ENCODE measurements at places on chromosomes 1 and 21.

GRCh38 chr21:38787461-38788274 lies 18.1 kb upstream of the ETS2 start:
- DNase-seq: no peak

- DNase-seq: no peak
Observed at GRCh38 chr1:47778280-47778679, 218.9 kb downstream of the TRABD2B start.

DNA sequence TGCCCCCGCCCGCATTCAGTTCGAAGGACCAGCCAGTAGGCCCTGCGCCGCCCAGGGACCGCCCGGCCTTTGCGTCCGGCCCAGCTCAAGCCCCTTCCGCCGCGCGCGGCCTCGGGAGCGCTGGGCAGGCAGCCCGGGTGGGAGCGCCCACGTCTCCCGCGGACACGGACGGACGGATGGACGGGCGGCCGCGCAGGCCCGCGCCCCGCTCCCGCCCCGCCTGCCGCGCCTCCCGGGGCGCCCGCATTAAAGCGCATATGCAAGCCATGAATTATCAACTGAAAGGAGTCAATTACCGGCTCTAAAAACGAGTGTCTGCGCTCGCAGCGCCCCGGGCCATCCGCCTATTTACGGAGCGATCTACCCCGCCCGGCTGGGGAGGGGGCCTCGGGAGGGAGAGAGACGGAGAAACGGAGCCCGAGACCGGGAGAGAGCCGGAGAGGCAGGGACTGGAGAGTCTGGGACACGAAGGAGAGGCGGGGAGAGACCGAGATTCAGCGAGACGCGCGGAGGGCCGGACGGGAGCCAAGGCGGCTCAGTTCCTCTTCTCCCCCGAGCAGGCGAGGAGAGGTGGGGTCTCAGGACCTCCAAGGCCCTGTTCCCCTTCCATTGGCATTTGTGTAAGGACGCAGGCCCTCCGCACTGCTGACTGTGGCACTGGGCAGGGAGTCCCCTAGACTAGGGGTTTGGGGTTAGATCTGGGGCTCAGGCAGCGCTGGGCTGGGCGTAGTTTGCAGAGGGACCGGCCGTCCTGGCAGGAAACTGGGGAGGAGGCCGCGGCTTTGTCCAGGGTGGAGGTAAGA lies 41.3 kb upstream of the DMBX1 start:
- no peak for DNase-seq

GRCh38 chr1:212485913-212486618 lies 53.3 kb downstream of the NENF start:
- peak; percentile 70 for DNase-seq

GRCh38 chr1:54227091-54227602 lies 27.2 kb downstream of the MRPL37 start:
- no peak for DNase-seq

DNA sequence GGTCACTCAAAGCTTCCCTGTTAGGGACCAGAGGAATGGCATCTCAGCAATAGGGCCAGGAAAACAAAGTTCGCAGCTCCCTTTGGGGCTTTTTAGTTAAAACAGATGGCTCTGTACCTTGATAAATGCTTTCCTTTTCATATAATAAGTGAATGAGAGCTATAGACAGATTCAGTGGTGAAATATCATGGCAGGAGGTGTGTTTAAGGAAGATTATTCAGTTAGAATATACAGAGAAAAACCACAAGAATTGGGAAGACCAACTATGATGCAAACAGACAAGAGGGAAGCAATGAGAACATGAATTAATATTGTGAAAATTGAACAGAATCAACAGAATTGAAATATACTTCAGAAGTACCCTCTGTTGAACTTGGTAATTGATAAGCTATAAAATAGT lies 379.4 kb downstream of the PLPP3 start:
- DNase-seq: no peak

Data from dorsolateral prefrontal cortex (tissue), 122 donors.